Lung (tissue), 17 donors: ENCODE measurements at places on chromosomes 1 and 21. TPM values are rescaled to one million over a fixed set of nuclear protein-coding genes. Genes with fewer than 3 reads are reported as not detected.
A peak's percentile ranks its signal among the peaks of the same experiment; 100 is the strongest.

The LZIC gene
- 54.6 TPM for total RNA-seq

The RPE65 gene
- total RNA-seq, result not detected

DNA sequence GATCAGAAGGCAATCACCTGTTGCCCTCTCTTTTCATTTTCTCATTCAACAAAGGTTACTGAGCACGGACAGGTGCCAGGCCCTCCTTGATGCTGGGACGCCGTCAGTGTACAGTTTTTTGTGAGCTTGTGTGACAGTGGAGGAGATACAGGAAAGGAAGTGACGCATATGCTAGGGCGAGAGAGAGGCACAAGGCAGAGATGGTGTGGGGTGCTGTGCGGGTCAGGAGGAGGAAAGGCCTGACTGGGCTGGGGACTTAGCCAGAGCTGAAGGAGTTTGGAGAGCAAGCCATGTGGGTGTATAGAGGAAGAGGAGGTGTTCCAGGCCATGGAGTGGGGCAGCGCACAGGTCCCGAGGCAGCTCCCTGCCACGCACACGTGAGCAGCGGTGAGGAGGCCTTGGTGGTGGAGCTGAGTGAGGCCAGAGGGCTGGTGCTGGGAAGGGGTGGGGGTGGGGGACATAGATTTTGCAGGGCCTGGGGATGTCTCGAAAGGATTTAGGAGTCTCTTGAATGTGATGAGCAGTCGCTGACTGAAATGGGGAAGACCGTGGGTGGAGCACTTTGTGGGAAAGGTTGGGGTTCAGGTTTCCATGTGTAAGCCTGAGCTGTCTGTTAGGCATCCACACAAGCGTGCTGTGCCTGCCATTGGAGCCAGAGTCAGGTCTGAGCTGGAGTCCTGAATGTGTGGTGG is 46.0 kb downstream of the TRAPPC10 start:
- peaks cover 13% of the 10 kb centered on the region for H3K36me3 ChIP-seq
- no peak overlapping the region for H3K4me3 ChIP-seq
- H3K27me3 ChIP-seq, result no peaks in the 10 kb centered on the region
- H3K27ac ChIP-seq, result no peak overlapping the region
- no peak for DNase-seq

DNA sequence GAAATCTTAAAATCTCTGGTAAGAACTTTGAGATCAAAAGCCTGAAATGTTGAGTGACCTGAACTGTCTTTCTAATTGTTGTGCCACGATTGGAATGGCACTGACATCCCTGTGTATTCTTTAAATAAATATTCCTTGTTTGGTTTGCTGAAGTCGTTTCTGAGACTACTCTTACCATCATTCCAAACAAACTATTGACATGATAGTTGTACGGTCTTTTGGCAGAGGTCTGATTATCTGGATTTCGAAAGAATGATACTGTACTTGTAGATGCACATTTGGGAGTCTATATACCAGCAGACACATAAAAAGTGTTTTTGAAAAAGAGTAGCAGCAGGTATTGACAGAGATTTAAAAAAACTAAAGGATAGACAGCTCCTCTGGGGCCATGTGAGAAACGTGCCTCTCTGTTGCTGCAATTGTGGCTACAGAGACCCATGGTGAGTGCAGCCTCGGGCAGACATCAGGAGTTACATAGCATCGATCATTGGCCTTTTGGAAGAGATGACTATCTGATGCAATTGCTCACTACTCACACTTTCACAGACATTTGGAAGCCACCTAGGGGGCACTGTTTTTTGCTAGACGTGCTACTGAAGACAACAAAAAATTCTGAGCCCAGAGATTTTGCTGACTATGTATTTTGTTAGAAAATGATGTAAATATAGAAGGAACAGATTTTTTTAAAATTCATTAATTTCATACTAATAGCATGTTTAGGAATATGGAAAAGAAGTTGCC is 464.5 kb downstream of the KCNT2 start:
- H3K27me3 ChIP-seq, result no peaks in the 10 kb centered on the region
- H3K4me1 ChIP-seq, result no peaks in the 10 kb centered on the region
- DNase-seq, result no peak
- no peak overlapping the region for H3K4me3 ChIP-seq
- H3K27ac ChIP-seq, result no peak overlapping the region

The GBP5 gene
- 7.1 TPM for total RNA-seq

DNA sequence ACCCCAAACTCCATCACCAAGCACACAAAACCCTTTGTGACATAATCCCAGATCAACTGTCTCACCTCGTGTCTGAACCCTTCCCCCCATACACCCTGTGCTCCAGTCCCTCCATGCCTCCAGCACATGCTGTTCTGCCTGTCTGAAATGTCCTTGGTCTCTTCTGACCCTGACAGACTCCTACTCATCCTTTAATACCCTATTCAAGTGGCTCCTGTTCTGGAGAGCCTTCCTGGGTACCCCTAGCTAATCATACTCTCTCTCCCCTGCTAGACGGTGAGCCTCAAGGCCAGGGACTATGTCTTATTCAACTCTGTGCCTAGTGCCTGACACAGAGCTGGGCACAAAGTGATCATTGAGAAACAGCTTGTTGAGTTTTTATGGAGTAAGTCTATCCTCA is 125.0 kb downstream of the LACTBL1 start:
- DNase-seq, result no peak
- no peak overlapping the region for H3K4me3 ChIP-seq
- no peaks in the 10 kb centered on the region for H3K27me3 ChIP-seq
- no peak overlapping the region for H3K27ac ChIP-seq

DNA sequence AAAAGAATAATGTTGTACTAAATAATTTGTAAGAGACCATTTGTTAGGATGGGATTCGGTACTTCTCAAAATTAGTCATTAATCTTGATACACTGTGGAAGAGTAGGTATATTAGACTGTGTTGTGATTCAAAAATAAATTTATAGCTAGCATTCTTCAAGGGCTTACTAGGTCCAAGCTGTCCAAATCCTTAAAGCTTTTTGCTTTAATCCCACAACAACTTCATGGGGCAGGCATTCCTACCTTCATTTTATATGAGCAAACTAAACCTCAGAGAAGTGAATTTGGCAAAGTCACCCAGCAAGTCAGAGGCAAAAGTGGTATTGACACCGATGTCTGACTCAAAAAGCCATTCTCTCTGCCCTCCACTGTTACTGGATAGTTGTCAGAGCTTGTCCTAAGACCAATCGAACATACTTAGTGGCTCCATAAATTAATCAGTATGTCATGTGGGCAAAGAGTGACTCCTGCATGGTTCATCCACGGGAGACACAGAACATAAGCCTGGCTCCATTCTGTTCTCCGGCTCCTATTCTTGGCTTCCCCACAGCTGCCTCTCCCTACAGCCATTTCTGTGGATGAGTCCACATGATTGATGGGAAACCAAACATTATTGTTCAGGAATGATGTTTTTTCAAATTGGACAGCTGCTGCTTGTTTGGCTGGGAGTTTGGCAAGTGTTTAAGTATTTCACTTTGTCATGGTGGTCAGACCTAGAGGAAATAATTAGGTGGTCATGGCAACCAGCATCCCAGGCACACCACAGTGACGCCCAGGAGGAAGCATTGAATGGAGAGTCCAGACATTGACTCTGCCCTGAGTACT is 133.4 kb upstream of the FGGY start:
- H3K27me3 ChIP-seq, result no peaks in the 10 kb centered on the region
- no peak overlapping the region for H3K27ac ChIP-seq
- no peak overlapping the region for H3K4me3 ChIP-seq
- no peaks in the 10 kb centered on the region for H3K36me3 ChIP-seq

GRCh38 chr1:183126528-183126927 is 59.5 kb upstream of the LAMC2 start:
- no peak overlapping the region for H3K27ac ChIP-seq
- DNase-seq, result peak; percentile 80
- H3K27me3 ChIP-seq, result no peaks in the 10 kb centered on the region
- no peak overlapping the region for H3K4me3 ChIP-seq

DNA sequence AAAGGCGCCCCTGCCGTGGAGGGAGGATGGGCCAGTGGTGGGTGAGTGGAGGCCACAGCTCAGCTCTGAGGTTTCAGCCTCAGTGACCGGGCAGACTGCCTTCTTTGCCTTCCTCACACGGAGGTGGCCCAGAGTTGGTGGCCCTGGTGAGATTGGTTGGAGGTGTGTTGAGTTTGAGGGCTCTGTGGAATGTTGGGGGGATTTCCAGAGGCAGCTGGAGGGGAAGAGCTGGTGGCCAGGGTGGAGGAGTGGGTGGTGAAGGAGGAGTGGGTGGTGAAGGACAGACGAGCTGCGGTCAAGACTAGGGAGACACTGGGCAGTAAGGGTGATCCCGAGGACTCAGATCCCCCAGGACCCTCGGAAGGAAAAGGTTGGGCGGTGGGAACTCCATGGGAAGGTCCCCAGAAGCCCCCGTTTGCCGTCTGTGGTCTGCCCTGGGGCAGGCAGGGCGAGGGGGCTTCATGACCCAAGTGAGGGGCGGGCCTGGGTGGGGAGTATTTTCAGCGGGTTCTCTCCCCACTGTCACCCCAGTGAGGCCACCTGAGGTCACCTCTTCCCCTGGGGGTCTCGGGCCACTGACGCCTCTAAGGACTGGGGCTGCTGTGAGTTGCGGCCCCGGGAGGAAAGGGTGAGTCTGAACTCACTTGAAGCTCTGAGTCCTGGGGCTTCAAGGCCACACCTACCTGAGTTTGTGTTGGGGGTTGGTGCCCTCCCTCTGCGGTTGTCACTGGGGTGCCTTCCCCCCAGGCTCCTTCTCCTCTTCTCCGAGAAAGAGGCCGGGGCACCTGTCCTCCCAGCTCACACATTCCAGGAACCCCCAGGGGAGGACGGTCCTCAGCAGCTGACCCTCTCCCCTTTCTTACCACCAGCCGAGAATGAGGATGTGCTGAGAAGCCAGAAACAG is 22.7 kb upstream of the PIK3CD start:
- DNase-seq, result no peak
- H3K36me3 ChIP-seq, result no peaks in the 10 kb centered on the region
- H3K27me3 ChIP-seq, result no peaks in the 10 kb centered on the region
- H3K4me3 ChIP-seq, result no peak overlapping the region
- H3K4me1 ChIP-seq, result no peaks in the 10 kb centered on the region
- peak overlapping the region; percentile 26 for H3K27ac ChIP-seq

DNA sequence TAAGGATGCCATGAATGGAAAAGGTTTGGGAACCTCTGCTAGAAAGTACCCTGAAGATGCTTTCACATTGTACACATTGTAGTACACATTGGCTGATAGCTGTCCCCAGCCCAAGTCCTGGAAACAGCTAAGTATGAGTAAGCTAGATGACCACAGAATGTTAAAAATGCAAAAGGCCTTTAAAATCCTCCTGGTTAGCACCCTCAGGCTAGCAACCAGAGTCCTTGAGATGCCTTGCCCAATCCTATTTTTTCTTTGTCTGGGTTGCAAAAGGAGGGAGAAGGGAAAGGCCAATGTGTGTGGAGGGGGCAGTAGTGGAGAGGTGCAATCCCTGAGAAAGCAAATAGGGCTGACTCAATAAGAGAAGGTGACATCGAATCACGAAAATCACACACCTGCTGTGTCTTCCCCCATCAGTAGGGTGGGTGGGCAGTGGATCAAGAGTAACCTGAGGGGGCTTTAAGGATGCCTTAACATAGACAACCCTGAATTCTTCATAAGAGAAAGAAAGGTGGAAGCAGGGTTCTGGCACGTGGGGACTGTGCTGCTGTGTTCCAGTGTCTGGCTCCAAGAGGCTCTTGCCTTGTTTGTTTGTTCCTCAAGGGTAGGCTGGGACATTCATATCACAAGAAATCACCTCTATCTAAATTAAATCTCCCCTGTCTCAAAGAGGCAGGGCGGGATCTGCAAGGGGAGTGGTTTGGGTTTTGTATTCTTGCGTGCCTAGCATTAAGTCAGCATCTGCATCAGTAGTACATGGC is 266.2 kb upstream of the PLXNA2 start:
- no peaks in the 10 kb centered on the region for H3K27me3 ChIP-seq
- H3K4me1 ChIP-seq, result no peaks in the 10 kb centered on the region
- H3K4me3 ChIP-seq, result no peak overlapping the region
- H3K27ac ChIP-seq, result no peak overlapping the region
- no peak for DNase-seq
- no peaks in the 10 kb centered on the region for H3K36me3 ChIP-seq

The HENMT1 gene
- 5.7 TPM for total RNA-seq

- no peaks in the 10 kb centered on the region for H3K27me3 ChIP-seq
- H3K4me1 ChIP-seq, result no peaks in the 10 kb centered on the region
- H3K36me3 ChIP-seq, result no peaks in the 10 kb centered on the region
- DNase-seq, result no peak
- H3K4me3 ChIP-seq, result no peak overlapping the region
Observed at GRCh38 chr1:230778916-230779590, 31.9 kb downstream of the CAPN9 start.

DNA sequence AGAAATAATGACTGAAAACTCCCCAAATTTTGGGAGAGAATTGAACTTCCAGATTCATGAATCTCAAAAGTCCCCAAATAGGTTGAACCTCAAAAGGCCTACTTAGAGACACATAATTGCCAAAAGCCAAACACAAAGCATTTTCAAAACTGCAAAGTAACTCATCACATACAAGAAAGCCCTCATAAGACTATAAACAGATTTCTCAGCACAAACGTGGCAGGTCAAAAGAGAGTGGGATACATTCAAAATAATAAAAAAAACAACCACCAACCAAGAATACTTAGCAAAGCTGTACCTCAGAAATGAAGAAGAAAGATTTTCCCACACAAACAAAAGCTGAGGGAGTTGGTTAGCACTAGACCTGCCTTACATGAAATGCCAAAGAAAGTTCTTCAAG is 57.9 kb downstream of the CCN1 start:
- H3K36me3 ChIP-seq, result peaks cover 11% of the 10 kb centered on the region
- DNase-seq, result no peak
- no peak overlapping the region for H3K27ac ChIP-seq
- no peaks in the 10 kb centered on the region for H3K4me1 ChIP-seq

DNA sequence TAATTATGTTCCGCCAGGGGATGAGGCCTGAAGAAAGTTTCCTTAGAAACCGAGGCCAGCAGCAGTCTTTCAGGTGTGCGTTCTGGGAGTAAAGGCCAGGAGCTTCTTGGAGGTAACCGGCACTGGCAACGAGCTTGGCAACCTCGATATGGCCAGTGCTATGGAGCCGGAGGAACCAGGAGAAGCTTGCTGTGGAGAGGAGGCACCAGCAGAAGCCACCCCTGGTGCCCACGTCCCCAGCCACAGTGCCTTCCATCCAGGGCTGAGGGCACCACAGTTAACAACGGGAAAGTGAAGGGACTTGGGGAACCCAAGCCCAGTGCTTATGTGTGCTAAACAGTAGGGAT is 41.5 kb upstream of the LIN9 start:
- no peaks in the 10 kb centered on the region for H3K36me3 ChIP-seq
- no peak overlapping the region for H3K4me3 ChIP-seq
- H3K4me1 ChIP-seq, result peaks cover 6% of the 10 kb centered on the region
- no peaks in the 10 kb centered on the region for H3K27me3 ChIP-seq
- no peak overlapping the region for H3K27ac ChIP-seq
- DNase-seq, result no peak

- peaks cover 7% of the 10 kb centered on the region for H3K36me3 ChIP-seq
- no peak overlapping the region for H3K4me3 ChIP-seq
- H3K4me1 ChIP-seq, result peaks cover 13% of the 10 kb centered on the region
- DNase-seq, result peak; percentile 19
Observed at GRCh38 chr1:1402072-1402900, 3.2 kb upstream of the CCNL2 start.

- DNase-seq, result no peak
- H3K4me1 ChIP-seq, result peaks cover 5% of the 10 kb centered on the region
- no peaks in the 10 kb centered on the region for H3K36me3 ChIP-seq
- H3K27ac ChIP-seq, result no peak overlapping the region
- no peak overlapping the region for H3K4me3 ChIP-seq
- H3K27me3 ChIP-seq, result no peaks in the 10 kb centered on the region
Observed at GRCh38 chr1:246029616-246030015, 477.5 kb downstream of the SMYD3 start.

GRCh38 chr1:44237721-44238457 is 24.6 kb downstream of the DMAP1 start:
- peaks cover 11% of the 10 kb centered on the region for H3K36me3 ChIP-seq
- no peak overlapping the region for H3K4me3 ChIP-seq
- no peak overlapping the region for H3K27ac ChIP-seq
- peaks cover 10% of the 10 kb centered on the region for H3K4me1 ChIP-seq
- H3K27me3 ChIP-seq, result no peaks in the 10 kb centered on the region
